GM13976 (cell line): ENCODE measurements at places on chromosomes 3 and 15.

- no peak for DNase-seq
These were observed 41.4 kb upstream of the IL12A start for GRCh38 chr3:159947220-159947619.

- DNase-seq: peak; percentile 93
These were observed 19.7 kb downstream of the TMEM43 start for GRCh38 chr3:14144423-14145075.

GRCh38 chr3:52247409-52248164 lies 2.0 kb downstream of the PPM1M start:
- DNase-seq: peak; percentile 28

DNA sequence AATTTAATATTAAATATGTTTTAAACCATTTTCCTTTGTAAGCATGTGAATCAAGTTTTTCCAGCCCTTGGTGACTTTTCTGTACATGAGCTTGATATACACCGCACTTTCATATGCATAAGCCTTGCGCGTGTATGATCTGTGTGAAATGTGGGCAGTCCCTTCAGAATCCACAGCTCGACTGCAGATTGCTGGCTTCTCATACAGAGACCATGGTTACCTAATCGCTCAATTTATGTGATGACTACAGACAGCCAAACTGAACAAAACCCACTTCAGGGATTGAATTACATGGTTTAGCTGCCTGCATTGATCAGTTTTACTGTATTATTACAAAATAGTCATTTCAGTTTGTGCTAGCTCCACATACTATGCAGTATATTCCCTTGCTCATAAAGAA lies 212.3 kb upstream of the NECTIN3 start:
- no peak for DNase-seq

DNA sequence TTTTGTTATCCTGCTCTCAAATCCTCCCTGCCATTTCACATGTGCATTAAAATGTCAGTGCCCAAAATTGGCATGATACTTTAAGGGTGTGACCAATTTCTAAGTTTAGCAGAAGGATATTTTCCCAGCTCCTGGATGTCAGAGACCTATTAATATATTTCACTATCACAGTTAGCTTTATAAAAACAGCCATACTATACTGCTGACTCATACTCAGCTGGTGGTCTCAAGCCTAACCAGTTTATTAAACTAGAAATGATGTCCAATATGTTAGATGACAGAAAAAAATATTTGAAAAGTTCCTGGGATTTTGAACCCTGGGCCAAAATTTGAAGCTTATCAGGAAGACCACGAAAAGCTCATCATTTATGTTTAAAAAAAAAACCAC lies 60.9 kb upstream of the ZNF280D start:
- no peak for DNase-seq

GRCh38 chr15:61344293-61344692 lies 115.2 kb upstream of the RORA start:
- no peak for DNase-seq
